ENCODE measurements at places on chromosomes 6 and 20.

DNA sequence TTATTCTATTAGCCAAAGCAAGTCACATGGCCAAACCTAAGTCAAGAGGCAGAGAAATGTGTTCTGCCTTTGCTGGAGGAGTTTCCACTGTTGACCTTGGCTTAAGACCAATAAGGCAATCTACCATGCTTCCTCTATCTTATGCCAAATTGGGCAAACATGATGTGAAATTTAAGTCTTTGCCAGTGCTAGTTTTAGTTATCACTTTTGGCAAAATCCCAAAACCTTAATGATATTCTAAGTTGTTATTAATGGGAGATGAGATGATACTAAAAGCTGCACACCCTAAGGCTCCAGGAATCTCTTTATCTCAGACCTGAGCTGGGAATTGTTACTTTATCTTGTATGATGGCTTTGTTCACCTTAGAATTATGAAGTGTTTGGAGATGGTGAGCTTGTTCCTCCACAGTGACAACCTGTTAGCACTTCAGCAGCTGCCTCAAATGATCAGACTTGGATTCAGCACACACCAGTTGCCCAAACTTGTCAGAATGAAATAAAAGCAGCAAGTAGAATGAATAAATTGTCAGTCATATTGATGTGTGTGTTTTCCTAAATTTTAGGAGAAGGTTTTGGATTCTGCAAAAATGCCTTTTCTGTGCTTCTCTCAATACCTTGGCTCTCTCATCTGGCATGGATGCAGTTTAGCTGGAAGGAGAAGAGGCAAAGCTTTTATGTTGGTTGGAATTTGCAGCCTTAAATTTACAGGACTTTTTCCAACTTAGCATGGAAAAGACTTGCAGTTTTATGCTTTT, 49.3 kb downstream of the RIN2 start:
- no peak for DNase-seq

- no peak for DNase-seq
Measured at GRCh38 chr20:47066484-47067270, 172.0 kb downstream of the EYA2 start.

DNA sequence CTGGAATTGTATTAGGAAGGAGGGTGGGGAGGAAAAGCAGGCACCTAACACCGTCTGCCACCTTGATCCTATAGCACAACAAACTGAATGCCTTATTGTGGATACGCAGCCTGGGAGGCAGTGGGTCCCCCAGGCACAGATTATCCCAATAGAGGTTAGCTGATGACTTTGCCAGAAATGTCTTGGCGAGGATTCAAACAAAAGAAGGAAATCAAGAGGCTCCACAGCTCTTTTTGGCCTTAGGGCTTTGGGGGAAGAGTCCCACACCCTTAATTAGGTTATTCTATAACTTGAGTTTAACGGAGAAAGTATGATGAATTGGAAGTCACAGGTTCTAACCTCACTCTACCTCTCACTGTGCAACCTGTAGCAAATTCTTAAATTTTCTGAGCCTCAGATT, 102.0 kb downstream of the MRPL14 start:
- no peak for DNase-seq

- DNase-seq, result no peak
Measured at GRCh38 chr20:52231230-52231746, 39.7 kb upstream of the ZFP64 start.

DNA sequence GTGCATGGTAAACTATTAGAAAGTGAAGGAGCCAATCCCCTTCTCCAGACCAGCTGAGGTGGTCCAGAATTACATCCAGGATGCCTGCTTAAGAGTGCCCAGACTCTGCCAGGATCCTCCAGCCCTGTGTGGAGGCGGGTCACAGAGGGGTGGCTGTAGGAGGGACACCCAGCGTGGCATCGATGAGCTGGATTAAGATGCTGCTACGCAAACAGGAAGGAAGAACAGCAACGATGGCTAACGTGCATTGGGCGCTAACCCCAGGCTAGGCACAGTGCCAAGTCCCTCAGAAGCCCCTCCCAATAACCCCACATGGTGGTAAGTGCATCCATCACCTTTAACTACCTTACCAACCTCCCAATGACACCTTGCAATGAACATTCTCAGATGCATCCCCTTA, 63.9 kb upstream of the MRPS10 start:
- peak; percentile 29 for DNase-seq

DNA sequence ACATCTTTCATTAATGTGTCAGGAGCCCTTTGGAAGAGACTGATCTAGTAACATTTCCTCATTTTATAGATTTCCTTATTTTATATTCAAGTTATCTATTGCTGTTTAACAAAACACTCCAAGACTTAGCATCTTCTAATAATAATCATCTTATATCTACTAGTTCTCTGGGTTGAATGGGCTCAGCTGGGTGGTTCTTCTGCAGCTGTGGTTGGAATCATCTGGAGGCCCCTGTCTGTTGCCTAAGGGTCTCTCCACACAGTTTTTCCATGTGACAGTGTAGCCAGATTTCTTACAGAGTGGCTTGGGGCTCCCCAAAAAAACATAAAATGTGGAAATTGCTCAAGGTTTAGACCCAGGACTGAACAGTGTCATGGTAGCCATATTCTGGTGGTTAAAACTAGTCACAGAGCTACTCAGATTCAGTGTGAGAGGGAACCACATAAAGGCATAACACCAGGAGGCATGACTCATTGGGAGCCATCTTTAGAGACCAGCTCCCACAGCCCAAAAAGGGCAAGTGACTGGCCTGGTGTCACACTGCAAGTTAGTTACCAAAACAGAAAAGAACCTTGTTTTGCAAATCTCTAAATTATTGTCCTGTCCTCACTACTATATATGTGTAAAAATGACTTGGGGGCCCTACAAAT, 11.5 kb downstream of the SLC2A10 start:
- DNase-seq, result no peak

GRCh38 chr20:33925867-33926266, 67.8 kb upstream of the RALY start:
- no peak for DNase-seq

GRCh38 chr20:57559289-57559634, 1.6 kb upstream of the PCK1 start:
- DNase-seq, result no peak

GRCh38 chr6:106167096-106167814, 81.1 kb downstream of the PRDM1 start:
- no peak for DNase-seq

DNA sequence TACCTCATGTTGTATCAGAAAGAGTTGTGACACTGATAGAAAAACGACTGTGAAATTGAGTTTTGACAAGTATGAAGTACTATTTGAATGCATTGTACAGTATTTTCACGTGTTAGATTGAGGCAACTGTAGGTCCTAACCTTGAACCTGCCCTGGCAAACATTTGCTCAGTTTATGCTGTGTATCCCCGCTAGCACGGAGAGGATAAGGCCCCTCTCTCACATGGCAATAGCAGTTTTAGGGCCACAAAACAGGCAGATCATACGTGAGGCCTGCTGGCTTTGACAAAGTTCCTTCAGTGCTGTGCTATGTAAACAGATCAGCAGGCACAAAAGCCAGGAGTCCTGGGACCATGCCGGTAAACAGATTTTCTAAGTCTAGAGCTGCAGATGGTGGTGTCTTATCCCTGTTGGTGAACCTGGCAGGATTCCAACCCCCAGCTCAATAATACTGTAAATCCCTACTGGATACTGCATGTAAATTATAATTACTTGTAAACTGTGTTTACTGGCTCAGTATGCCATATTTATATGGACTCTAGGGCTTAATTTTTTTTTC, 23.8 kb upstream of the FAM217A start:
- no peak for DNase-seq

- DNase-seq, result no peak
Measured at GRCh38 chr20:19880256-19881079, 122.4 kb downstream of the RIN2 start.

DNA sequence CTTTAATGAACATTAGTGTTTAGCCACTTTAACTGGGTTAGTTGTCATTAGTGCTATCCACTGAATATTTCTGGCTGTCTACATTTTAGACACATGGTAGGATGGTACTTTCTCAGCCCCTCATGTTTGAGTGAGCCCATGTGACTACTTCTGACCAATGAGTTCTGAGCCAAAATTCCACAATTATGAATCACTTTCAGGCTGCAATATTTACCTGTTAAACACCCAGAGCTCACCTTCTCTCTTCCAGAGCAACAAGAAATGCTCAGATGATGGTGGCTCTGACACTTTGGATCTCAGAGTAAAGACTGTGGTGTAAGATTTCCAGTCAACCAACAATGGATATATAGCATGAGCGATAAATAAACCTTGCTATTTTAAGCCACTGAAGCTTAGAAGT, 24.8 kb downstream of the SPACA1 start:
- DNase-seq, result no peak

GRCh38 chr6:136066005-136066404, 184.1 kb downstream of the MTFR2 start:
- no peak for DNase-seq

GRCh38 chr6:17478946-17479345, 85.6 kb downstream of the CAP2 start:
- no peak for DNase-seq

- no peak for DNase-seq
Measured at GRCh38 chr6:133833949-133834359, 55.0 kb upstream of the TCF21 start.

DNA sequence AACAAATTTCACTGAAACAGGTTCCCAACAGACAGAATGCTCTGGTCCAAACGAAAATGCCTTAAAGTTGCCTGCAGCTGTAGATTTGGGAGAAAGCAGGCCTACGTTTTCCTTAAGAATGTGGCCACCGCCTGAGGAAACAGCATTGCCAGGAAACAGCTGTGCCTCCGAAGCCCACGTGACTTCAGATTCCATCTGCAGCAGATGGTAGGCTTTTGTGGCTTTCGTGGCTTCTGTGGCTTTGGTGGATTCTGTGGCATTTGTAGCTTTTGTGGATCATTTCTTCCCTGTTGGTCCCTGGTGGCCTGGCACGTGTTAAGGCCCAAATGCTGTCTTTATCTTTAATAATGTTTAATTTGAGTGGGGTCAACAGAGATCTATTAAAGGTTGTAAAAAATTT, 222.9 kb downstream of the TTLL2 start:
- no peak for DNase-seq

DNA sequence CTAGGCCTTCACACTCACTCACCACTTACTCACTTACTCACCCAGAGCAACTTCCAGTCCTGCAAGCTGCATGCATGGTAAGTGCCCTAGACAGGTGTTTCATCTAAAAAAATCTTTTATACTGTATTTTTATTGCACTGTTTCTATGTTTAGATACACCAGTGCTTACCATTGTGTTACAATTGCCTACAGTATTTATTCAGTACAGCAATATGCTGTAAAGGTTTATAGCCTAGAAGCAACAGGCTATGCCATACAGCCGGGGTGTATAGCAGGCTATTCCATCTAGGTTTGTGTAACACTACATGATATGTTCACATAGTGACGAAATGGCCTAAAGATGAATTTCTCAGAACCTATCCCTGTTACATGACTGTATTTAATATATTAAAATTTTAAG, 37.1 kb upstream of the KCNK5 start:
- DNase-seq, result no peak

DNA sequence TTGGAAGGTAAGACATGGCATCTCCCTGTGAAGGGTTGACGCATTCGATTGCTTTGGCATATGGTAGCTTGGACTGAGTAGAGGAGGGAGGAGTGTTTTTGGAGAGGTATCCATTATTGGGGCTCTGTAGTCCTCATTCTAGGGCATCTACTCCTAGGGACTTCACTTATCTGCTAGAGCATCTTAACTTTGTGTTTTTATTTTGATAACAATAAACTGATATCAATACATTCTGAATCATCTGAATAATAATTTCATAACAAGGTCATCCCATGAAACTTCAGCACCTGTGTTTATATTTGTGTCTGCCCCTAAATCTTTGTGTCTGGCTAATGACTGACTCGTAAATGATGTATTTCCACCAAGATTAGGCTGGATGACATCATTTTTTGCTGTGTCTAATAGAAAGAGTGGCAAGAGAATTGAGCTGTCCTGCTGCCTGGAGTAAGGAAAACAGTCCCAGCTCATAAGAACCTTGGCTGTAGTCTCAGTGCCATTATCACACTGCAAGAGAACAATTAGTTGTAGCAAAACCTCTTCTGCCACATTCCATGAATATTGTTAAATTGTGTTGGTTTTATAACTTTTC, 288.5 kb downstream of the PRL start:
- no peak for DNase-seq

GRCh38 chr20:18831830-18832499, 18.4 kb downstream of the SCP2D1 start:
- DNase-seq, result no peak

GRCh38 chr6:162679681-162680080, 47.9 kb downstream of the PRKN start:
- no peak for DNase-seq

DNA sequence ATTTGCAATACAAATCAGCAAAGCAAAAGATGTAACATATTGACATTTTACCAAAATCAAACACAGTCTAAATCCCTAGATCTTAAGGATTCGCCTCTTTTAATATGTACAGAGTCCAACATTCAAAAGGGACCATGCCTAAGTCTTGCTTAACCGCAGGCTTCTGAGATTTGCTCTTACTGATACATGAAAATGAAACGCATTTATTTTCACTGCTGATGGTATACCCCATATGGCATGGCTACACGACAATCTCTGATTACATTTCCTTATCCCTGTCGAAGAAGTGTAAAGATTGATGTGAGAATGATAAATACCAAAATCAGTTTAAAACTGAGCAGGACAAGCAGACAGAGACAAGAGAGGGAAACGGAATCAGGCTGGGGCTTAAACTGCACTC, 75.4 kb downstream of the KIF16B start:
- DNase-seq, result no peak

DNA sequence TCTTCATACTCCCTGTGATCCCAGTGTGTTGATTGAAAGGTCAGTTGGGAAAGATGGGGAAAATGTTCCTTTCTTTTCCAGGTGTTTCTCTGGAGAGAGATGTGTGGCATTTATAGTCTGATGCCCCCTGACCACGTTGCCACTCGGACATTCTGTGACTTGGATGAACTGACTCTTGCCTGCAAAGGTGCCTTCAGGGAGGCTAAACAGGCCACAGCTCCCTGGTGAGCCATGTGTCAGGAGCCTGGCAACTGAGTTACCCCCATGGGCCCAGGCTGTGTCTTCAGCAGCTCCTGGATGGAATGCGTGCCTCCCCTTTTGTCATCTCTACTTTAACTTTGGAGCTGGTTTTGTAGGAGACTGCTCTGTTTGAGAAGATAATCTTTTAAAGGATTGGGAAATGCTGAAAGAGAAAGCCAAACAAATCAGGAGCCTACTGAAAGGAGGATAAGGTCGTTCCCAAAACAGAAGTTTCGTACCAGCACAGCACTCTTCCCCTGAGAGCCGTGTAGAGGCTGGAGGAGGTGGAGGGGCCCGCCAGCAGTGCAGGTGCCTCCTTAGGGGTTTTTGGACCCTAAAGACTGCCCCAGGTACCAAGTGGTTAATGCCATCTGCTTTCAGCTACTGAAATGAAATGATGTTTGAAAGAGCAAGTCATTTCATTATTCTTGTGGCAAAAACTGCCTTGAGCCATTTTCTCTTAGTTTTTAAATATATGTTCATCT, 322.8 kb downstream of the ZFAND3 start:
- DNase-seq, result no peak

DNA sequence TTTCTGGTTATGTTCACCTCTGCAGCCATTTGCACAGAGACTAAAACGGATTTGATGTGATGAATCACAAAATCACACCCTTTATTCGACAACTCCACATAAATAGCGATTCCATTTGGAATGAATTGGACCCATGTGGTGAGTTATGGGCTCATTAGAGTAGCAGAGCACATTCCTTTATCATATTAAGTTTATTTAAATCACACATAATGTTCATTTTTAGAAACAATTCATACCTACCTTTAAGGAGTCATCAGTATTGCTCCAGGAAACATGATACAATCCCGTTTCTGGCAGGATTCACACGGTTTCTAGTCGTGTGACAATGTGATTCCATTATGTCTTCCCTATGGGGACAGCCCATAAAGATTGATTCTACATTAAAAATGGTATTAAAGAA, 303.5 kb downstream of the CDH4 start:
- DNase-seq, result no peak
